ENCODE measurements at places on chromosomes 6 and 20. TPM values are rescaled to one million over a fixed set of nuclear protein-coding genes. Genes with fewer than 3 reads are reported as not detected.

DNA sequence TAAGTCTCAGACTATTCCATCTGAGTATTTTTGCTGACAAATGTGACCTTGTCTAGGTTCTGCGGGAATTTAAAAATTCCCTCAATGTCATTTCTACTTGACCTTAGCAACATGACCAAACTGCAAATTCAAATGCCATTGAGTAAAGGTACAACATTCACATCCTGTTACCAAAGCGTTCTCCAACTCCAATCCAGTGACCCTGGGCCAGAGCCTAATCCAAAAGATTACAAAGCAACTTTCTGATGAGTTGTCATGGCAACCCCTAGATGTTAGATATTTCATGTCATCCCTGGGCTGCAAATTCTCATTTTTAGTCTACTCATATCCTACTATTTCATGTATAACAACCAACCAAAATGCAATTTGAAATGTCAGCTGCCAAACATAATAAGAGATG, 65.3 kb downstream of the BACH2 start:
- no peak for DNase-seq

- DNase-seq: no peak
These were observed 651.3 kb upstream of the ARID1B start for GRCh38 chr6:156125844-156126243.

DNA sequence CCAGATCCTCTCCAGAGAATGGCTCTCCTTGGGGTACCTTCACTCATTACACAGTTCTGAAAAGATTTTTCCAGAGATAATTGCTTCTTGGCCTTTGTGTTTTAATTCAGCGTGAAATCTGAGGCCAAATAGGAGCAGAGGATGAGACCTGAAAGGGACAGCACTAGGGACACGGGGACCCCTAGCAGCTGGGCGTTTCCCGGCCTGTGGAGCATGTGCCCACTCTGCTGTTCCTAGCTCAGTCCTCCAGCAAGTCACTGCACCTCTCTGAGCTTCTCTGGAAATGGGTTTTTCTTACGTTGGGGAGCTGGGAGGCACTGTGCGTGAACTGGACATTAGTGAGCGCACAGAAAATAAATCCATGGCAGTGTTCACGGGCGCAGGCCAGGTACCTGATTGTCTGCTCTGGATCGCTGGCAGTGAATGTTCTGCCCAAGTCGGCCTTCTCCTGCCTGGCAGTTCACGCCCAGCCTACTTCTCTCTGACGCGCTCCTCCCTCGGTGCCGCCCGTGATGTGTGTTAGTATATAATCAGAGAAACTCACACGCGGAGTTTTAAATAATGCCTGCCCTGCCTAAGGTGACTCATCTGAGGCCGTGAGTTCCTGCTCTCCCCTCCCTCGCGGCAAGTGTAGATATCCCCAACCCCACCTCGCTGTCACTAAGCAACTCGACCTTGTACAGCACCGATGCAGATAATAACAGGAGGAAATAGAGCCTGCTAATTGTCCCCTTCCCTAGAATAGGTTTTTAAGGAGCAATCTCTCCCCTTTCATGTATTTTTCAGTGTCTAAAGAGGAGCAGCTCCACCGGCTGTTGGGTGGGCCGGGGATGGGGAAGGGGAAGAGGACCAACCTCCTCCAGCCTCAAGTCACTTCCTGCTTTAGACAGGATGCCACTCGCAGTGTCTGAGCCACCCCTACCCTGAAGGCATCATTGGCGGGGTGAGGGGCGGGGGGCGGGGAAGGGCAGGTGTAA, 2.7 kb upstream of the TUBB2A start:
- DNase-seq: no peak

GRCh38 chr6:161830866-161831616, 557.2 kb upstream of the AGPAT4 start:
- no peak for DNase-seq

DNA sequence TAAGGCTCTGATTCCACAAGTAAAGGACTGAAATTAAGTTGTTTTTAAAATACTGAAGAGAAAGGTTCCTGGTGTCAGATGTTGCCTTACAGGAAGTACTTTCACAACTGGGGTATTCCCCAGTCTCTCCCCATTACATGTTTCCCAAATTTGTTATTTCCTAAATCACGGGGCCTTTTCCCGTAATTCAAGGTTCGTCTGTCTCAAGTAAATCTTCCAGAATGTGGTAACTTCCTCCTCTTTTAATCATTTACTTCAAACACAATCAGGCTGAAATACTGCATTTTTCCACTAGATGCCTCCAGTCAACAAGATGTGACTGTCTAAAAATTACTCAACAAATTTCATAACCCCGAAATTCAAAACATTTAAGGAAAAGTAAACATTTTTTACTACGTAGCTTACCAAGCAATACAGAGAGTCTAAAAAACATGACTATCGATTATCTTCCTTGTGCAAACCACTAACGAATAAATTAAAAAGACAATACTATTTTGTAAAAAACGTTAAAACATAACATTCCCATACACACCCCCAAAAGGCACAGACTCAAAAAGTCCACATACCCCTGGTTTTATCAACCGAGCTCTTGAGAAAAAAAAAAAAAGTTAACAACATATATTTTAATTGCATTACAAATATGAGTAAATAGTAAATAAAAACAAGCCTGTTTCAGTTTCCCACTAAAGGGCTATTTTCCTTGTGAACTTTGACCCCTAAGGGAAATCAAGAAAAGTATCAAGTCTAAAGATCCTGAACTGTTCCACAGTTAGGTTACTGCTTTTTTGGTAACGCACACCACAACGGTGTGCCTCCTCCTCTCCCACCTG, 1.7 kb downstream of the SOD2 start:
- no peak for DNase-seq

DNA sequence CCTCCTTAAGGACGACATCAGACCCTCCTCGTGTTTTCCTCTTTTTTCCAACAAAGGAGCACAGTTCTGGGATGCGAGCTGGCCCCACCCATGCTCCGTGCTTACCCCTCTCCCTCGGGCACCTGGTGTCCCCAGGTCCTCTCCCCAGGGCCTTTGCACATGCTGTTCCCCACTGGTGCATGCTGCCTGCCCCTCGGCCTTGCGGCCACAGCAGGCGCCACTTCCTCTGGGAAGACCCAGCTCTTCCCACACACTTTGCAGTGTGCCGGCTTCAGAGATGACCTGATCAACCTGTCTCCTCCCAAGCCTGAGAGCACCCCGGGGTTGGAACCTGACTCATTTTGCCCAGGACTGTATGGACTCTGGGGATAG, 39.8 kb downstream of the GNAS-AS1 start:
- no peak for DNase-seq

GRCh38 chr20:51828762-51829161, 26.4 kb upstream of the SALL4 start:
- no peak for DNase-seq

DNA sequence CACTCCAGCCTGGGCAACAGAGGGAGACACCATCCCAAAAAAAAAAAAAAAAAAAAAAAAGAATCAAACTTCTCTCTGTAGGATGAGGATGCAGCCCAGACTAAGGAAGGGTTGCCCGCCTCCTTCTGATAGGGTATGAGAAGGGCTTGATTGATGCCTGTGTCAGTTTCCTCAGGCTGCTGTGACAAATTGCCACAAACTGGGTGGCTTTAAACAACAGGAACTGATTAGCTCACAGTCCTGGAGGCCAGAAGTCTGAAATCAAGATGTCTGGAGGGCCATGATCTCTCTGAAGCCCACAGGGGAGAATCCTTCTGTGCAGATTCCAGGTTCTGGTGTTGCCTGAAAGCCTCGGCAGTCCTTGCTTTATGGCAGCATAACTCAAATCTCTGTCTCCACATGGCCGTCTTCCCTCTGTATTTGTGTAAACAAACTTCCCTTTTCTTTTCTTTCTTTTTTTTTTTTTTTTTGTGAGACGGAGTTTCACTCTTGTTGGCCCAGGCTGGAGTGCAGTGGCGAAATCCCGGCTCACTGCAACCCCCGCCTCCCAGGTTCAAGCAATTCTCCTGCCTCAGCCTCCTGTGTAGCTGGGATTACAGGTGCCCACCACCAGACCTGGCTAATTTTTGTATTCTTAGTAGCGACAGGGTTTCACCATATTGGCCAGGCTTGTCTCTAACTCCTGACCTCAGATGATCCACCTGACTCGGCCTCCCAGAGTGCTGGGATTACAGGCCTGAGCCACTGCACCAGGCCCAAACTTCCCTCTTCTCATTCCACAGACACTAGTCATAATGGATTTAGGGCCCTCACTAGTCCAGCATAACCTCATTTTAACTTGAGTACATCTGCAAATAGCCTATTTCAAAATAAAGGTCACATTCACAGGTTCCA, 11.2 kb upstream of the CDK19 start:
- DNase-seq: no peak

DNA sequence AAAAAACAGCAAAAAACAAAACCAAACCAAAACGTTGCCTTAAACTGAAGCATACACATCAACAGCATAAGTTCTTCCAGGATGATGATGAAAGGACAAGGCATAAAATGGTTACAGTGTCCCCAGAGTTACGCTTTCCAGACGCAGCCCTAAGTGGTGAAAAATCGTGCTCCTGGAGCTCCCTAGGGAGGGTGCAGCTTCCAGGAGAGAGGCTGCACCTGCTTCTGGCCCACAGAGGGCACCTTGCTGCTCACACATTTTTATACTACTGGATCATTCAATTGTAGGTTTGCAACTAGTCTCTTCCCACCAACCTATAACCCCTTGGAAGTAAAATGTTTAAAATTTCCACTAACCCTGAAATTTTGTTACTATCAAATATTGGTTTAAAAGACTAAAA, 115.0 kb downstream of the PRKN start:
- DNase-seq: no peak

- no peak for DNase-seq
These were observed 280.4 kb upstream of the TAB2 start for GRCh38 chr6:149037051-149037671.

DNA sequence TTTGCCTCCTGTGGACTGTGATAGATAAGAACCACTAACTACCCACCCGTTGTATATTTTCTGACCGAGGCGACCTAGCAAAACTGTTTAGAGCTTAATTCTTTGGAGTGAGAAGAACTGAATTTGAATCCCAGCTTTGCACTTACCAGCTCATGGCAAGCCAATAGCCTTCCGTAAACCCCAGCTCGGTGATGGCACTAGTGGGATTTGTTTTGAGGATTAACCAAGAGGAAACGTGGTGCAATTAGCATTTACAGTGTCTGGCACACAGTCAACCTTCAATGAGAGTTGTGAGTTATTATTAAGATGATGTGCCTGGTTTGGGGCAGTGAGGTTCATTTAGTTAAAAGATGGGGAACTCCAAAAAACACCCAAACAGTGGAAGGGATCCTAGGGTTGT, 12.3 kb upstream of the DSP start:
- no peak for DNase-seq

GRCh38 chr6:19838442-19839236, 1.5 kb downstream of the ID4 start:
- DNase-seq: peak; percentile 63

GRCh38 chr20:42276718-42277602, 658.8 kb upstream of the CHD6 start:
- DNase-seq: no peak

DNA sequence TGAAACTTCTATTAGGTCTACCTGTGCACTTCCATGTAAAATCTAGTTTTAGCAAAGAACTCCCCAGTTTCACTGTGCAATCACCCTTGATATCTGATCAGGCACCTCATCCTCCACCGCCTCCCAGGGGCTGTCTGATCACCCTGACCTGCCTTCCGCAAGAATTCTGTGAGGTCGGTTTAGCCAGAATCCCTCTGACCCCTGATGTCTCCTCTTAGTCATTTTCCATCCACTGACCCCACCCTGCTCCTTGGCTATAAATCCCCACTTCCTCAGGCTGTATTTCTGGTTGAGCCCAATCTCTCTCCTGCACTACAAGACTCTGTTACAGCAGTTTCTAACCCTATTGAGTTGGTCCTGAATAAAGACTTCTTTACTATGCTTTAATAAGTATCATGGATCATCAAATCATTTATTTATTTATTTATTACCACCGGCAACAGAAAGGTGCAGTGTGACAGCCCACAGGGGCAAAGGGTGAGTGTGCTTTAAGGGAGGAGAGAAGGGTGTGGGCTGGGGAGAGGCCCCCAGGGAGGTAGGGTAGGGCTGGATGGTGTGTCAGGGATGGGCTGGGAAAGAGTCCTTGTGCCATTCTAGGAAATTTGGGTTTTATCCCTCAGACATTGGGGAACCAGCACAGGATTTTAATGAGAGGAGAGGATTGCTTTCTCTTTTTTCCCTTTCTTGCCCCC, 11.2 kb upstream of the SERPINB6 start:
- no peak for DNase-seq

DNA sequence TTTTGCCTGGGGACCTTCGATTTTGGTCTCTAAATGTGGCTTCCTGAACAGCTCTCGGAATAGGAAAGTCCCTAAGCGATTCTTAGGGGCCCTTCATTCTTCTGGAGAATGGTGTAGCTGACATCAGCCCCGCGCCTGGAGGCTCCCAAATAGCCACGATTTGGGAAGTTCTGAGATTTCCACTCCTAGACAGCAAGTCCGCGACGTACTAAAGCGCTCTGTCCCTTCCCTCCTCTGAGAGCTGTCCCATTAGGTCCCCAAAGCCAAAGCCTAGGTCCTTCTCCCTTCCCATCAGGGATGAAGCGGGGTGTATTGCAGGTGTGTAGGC, 756 bp downstream of the MOXD1 start:
- DNase-seq: no peak

DNA sequence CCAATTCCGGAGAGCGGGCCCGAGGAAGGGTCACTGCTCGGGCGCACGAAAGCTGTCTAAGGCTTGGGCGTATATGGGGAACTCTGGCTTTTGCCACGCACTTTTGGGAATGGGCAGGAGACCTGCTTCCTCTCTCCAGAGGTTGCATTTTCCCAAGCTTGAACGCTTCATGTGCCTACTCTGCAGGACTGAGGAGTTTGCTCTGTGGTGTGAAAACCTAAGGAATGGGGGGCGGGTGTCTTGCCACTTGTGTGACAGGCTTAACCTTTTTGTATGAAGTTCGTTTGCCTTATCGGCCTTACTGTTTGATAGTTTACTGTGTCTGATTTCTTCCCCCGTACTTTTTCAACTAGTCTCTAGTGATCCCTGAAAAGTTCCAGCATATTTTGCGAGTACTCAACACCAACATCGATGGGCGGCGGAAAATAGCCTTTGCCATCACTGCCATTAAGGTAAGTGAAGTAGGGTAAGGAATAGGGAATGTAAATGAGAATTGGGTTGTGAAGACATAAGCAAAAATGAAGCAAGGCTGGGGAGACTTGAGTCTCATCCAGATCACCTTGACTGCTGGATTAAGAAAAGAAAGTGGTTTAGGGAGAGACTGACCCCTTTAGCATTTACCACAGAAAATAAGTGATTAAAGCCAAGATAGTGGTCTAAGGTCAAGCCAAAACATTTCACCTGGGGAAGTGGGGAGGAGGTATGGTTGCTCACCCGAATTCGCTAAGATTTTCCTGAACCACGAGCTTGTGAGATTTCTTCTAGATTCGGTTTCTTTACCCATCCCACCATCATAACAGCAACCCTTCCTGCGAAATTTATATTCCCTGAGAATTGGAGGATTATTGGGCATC, 627 bp downstream of the RPS18 start:
- no peak for DNase-seq

Gene KCNB1
- 0.52 TPM for total RNA-seq

Gene DYNLT2
- total RNA-seq: 2.4 TPM

Gene SOBP
- total RNA-seq: 7.6 TPM

Gene LIME1
- total RNA-seq: 13.8 TPM

Gene SLC2A10
- 23.8 TPM for total RNA-seq

Gene FOXF2
- 0.27 TPM for total RNA-seq

Gene SNX9
- 22.8 TPM for total RNA-seq

Gene MCHR2
- not detected for total RNA-seq

Data from mesothelial cell of epicardium (in vitro differentiated cells).